ENCODE measurements at places on chromosomes 12 and 14.

GRCh38 chr12:69475237-69475975 is 5.2 kb downstream of the FRS2 start:
- peak; percentile 56 for DNase-seq

DNA sequence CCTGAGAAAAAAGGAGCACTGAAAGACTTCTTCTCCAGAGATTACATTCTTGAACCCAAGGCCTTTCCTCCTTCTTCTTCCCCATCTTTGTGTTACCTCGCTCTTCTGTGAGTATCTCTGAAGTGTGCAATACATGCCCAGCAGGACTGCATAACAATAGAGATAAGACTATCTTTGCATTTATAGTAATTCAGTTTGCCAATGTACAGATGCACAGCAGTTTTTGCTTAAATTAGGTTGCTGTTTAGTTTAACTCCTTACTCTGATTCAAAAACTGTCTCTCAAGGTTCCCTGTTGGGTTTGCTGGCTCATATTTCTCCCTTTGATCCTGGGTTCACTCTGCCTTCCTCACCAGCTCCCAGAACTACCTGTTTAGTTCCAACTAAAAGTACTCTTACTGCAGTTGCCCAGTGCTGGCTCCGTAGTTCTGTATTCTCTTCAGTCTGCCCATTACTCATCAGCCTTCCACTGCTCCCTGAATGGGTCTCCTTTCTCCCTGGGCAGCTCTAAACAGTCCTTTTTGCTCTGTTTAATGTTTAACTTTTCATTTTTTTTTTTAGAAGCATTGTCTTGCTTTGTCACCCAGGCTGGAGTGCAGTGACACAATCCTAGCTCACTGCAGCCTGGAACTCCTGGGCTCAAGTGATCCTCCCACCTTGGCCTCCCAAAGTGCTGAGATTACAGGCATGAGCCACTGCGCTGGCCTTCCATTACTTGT is 180.6 kb upstream of the CAND1 start:
- DNase-seq, result no peak

DNA sequence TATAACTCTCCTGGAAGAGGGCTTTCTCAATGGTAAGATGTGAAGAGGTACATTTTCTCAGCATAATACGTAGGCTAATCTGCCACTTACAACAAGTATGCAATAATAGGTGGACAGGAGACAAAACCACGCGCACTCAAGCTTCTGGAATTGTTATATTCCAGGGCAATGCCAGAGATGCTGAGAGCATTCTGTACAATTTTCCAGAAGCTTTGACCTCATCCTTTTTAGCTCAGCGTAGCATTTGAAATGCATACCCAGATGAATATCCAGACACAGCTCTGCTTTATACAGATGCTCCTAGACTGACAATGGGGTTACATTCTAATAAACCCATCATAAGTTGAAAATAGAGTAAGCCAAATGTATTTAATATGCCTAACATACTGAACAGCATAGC is 1492.4 kb upstream of the FLRT2 start:
- DNase-seq, result no peak

DNA sequence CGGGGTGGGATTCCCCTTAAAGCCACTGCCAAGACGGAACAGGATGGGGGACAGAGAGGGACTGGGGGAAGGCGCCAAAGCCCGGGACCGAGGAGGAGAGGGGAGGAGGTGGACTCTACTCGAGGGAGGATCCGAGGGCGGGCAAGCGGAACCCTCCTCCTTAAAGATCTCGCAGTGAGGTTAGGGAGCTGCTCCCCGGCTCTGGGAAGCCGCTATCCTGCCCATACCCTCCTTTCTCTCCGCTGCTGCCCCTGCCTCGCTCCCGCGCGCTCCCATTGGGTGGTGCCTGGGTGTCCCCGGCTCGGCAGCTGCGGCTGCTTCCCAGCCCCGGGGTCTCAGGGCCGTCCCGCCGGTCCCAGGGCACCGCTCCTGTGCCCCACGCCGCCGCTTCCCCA is 16.4 kb downstream of the KRT18 start:
- DNase-seq, result no peak

- peak; percentile 88 for DNase-seq
These were observed 225.5 kb downstream of the EPS8 start for GRCh38 chr12:15563663-15564062.

DNA sequence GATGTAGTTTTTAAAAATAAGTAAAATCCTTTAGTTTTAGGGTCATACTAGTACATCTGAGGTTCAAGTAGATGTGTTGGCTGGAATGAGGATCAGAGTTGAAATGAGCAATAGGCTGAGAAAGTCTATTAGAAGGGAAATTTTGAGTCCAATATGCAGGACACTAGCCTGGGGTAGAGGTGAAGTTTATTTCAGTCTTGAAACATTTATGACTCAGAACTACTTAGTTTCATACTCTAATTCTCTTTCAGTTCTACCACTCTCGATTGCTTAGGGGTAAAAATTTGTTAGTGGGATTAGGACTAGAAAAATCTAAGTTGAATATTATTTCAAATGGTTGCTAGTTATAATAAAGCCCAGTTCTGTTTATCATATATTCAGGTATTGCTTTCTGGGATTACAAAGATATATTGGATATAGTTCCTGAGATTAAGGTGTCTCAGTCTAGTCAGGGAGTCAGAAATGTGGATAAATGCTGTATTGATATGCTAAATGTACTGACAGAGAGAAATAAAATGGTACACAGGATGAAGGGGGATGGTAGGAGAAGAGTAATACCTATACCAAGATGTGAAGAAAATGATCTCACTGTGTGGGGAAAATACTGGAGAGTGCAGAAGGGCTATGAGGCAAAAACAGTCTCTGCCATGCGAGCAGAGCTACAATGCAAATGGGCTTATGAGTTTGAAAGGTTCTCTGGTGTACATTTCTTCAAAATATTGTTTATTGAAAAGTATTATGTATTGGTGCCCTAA is 395.8 kb upstream of the FBXO33 start:
- no peak for DNase-seq

DNA sequence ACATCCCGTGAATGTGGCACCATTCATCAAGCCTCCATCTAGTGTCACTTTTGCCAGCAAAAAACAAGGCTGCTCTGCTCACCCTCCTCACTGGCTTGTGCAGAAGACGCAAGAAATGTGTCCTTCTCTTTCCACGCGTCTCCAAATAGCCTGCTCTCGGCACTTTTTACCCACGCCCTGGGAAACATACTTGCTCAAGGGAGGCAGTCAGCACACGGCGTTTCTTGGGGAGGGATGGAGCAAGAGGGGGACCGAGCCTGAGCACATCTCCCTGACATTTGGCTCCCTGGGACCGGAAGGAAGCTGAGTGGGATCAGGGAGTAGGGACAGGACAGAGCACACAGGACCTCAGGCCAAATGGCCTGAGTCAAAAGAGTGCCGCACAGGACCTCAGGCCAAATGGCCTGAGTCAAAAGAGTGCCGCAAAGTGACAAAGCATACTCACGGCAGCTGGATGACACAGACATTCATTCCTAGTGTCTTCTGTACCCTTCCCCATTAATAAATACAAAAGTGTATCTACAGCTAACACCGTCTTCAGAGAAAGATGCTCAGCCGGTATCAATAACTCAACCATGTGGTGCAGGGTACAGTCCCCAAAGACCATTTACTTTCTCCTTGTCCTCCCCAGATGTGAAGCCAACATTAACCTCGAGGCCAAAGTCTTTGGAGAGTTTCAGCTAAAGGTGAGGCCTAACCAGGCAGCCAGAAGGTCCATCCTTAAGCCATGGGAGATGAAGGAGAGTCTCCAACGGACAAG is 7.1 kb downstream of the BCL11B start:
- DNase-seq, result no peak

- no peak for DNase-seq
These were observed 301.8 kb downstream of the NPAS3 start for GRCh38 chr14:33240466-33240865.

- DNase-seq, result no peak
These were observed 44.7 kb downstream of the MBIP start for GRCh38 chr14:36275741-36276140.

GRCh38 chr12:93302331-93303229 is 75.1 kb upstream of the NUDT4 start:
- peak; percentile 72 for DNase-seq

GRCh38 chr12:14057895-14058294 is 76.5 kb upstream of the GRIN2B start:
- DNase-seq, result no peak

GRCh38 chr12:13144266-13144828 is 40.9 kb upstream of the GSG1 start:
- DNase-seq, result no peak

DNA sequence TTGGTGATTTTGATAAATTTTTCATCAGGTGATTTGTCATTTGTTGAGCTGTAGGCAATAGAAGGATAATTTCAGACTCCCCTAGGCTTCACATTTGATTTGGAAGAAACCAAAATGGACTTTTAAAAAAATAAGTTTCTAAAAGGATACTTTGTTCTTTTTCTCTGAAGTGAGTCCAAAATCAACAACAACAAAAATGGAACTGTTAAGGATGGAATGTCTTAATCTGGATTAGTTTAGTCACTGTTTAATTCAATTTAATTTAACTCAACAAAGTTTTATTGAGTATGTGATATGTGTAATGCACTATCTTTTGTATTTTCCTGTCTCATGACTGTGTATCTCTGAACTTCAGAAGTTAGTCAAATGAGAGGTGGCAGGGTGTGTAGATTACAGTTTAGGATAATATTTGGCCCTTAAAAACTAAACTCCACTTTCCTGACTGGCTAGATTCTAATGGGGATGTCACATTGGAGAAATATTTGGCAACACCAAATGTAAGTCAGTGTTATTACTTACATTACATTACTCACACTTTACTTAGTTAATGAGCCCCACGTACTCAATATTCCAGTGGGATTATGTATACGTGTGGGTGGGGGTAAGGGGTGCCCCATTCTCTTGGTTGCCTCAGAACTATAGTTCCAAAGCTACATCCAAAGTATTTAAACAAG is 209.7 kb downstream of the BCAT1 start:
- DNase-seq, result no peak

- peak; percentile 91 for DNase-seq
These were observed 55.2 kb downstream of the SLC25A21 start for GRCh38 chr14:37116933-37117849.

GRCh38 chr12:8941691-8942478 is 7.6 kb downstream of the M6PR start:
- DNase-seq, result no peak

DNA sequence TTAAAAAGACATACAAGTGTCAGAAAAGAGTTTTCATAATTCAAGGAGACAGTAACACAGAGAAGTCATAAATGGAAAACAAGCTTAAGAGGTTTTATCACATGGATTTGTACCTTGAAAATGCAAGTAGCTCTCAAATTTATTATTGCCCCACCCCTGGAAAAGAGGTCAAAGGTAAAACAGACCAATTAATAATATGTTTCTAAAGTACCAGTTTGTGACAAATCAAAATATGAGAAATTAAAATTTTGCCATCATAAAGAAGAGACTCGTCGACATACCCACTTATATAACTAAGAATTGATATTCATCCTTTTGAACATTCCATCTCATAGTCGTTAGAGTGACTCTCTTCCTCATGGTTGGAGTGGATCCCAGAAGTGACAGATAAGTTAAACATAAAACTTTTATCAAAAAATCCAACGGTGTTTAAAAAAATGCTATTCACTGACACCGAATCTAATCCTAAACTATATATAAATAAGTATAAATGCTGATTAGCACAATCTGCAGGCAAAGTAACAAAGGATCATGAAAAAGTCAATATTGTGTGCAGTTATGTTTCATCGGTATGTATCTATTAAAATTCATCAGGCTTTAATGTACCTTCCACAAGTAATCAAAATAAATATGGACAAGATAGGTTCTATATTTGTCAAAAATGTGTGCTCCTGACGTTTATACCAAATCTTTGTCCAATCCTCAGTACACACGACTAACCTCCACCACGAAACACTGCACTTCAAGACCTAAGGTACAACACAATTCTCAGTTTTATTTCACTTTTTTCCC is 2.3 kb downstream of the CORO1C start:
- no peak for DNase-seq

Data from LHCN-M2 (cell line).